ENCODE measurements at places on chromosomes 4 and X. TPM values are rescaled to one million over a fixed set of nuclear protein-coding genes. Genes with fewer than 3 reads are reported as not detected.

- no peak for DNase-seq
These were observed 376.6 kb downstream of the PDGFC start for GRCh38 chr4:156595041-156595440.

GRCh38 chrX:154546354-154547244, at the start of gene G6PD:
Gene G6PD (minus strand): TSS chrX:154546846. CDS start chrX:154546155, 691 bp downstream.
- no peak for DNase-seq

DNA sequence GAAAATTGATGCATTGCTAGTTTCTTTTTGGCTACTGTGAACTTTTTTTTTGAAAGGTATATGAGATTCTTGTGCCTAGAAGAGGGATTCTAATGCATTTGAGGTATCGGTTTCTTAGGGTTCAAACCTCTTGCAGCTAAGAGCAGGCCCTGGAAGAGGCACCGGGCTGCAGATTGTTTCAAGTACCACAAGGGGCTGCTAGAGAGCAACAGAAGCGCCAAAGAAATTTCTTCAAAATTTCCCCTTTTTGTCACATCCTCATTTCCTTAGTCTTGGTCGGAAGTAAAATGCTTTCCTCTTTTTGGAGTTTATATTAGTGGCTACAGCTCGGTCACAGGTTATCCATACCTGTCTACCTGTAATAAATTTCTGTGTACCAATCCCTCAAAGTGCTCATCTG, 89.8 kb downstream of the PDGFRA start:
- DNase-seq, result no peak

- DNase-seq, result no peak
These were observed 168.2 kb downstream of the TENM3 start for GRCh38 chr4:182411391-182411790.

Gene TAF7L
- total RNA-seq, result 0.26 TPM

- DNase-seq, result no peak
These were observed 36.1 kb upstream of the IQSEC2 start for GRCh38 chrX:53317365-53318069.

Measured in mesenteric fat pad (tissue), 1 donor.